SJSA1 (cell line): ENCODE measurements at places on chromosomes 4 and X. TPM values are rescaled to one million over a fixed set of nuclear protein-coding genes. Genes with fewer than 3 reads are reported as not detected.

Gene SLC25A5
- total RNA-seq = 160 and 224 TPM in 2 replicates

Gene CISD2
- 60.9 and 88.6 TPM in 2 replicates for total RNA-seq

Gene SOX3
- not detected in 2 replicates for total RNA-seq

GRCh38 chrX:3550160-3550751, 163.2 kb downstream of the PRKX start:
- no peak for DNase-seq
- H3K4me3 ChIP-seq = no peak overlapping the region
- no peaks in the 10 kb centered on the region for H3K36me3 ChIP-seq

DNA sequence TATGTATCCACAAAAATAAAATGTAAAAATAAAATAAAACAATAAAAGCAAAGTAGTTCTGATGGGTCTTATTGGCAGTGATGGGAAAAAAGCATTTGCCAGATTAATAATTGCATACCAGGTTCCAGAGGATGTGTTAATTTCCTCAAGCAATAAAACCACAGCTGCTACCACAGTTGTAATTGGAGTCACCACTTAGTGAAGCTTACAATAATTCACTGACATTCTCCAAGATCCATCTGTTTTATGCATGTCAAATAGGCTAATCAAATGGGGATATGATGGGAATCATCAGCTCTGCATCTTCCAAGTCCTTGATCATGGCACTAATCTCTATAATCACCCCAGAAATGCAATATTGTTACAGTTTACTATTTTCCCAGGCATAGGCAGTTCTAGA, 123.5 kb upstream of the EMCN start:
- H3K36me3 ChIP-seq = no peaks in the 10 kb centered on the region
- no peaks in the 10 kb centered on the region for H3K4me1 ChIP-seq

DNA sequence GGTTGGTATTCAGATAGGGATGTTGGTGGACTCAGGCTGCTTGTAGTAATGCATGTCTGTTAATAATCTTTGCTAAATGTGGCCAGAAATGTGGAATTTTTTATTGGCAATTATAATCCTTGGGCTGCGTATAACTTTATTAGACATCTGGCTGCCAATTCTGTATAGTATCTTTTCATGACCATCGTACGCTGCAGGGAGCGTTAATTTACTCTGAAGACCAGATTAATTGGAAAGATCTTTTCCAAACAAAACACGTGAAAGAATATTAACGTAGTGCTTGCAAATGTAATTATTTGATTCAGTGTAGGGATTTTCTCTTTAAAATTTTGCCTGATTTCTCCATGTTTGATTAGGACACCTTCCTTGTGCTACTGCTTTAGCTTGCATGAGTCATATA, 38.8 kb upstream of the FTHL17 start:
- no peaks in the 10 kb centered on the region for H3K36me3 ChIP-seq
- DNase-seq = no peak
- no peaks in the 10 kb centered on the region for H3K4me1 ChIP-seq
- no peak overlapping the region for H3K4me3 ChIP-seq
- no peaks in the 10 kb centered on the region for H3K27me3 ChIP-seq

DNA sequence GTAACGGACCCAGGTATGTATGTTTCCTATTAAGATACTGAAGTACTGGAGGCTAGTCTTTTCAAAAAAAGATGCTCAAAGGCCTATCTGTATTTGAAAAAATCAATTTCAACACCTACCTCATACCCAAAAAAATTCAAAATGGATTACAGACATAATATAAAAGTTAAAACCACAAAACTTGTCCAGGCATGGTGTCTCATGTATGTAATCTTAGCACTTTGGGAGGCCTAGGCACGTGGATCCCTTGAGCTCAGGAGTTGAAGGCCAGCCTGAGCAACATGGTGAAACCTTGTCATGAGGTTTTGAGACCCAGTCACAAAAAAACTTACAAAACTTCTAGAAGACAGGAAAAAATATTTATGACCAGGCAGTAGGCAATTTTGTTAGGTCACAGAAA, 16.7 kb downstream of the RBMX start:
- no peaks in the 10 kb centered on the region for H3K27me3 ChIP-seq
- no peaks in the 10 kb centered on the region for H3K4me1 ChIP-seq
- no peak overlapping the region for H3K4me3 ChIP-seq
- peaks cover 43% of the 10 kb centered on the region for H3K36me3 ChIP-seq

GRCh38 chrX:18825375-18825774, 117.9 kb downstream of the PPEF1 start:
- no peaks in the 10 kb centered on the region for H3K36me3 ChIP-seq
- no peak overlapping the region for H3K4me3 ChIP-seq
- H3K27ac ChIP-seq = no peak overlapping the region
- no peaks in the 10 kb centered on the region for H3K4me1 ChIP-seq

GRCh38 chr4:38562751-38563198, 101.2 kb upstream of the KLF3 start:
- DNase-seq = no peak
- no peak overlapping the region for H3K4me3 ChIP-seq
- no peak overlapping the region for H3K27ac ChIP-seq
- peaks cover 40% of the 10 kb centered on the region for H3K4me1 ChIP-seq
- H3K36me3 ChIP-seq = no peaks in the 10 kb centered on the region

DNA sequence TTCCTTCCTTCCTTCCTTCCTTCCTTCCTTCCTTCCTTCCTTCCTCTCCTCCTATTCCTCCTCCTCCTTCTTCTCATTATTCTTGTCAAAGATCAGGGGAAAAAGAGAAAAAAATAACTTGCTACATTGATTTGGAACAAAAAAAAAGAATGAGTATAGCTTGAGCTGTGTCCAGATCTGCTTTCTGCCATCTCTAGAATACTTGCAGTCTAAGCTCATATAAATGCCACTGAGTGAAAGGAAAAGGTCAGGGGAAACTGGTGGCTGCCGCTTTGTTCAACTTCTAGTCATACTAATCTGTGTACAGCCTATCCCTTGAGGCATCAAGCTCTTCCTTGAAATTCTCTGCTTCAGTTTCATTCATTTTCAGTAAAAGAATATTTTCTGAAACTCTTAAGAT, 28.3 kb upstream of the EPHA5 start:
- no peak overlapping the region for H3K4me3 ChIP-seq
- H3K36me3 ChIP-seq = no peaks in the 10 kb centered on the region
- no peak overlapping the region for H3K27ac ChIP-seq
- H3K27me3 ChIP-seq = no peaks in the 10 kb centered on the region
- no peak for DNase-seq
- no peaks in the 10 kb centered on the region for H3K4me1 ChIP-seq

- H3K4me3 ChIP-seq = no peak overlapping the region
- no peaks in the 10 kb centered on the region for H3K4me1 ChIP-seq
- H3K36me3 ChIP-seq = no peaks in the 10 kb centered on the region
- H3K27me3 ChIP-seq = 0 out of 2 replicates have a peak, but pooled peaks cover 4% of the 10 kb centered on the region
- DNase-seq = no peak
These were observed 133.4 kb downstream of the AREG start for GRCh38 chr4:74578329-74578728.
